Stimulated activated CD4-positive, alpha-beta T cell treated with anti-CD3 and anti-CD28 coated beads, Interleukin-4, amount 100 ng/mL, for 4 hours (primary cell): ENCODE measurements at places on chromosomes 7 and 10.

- DNase-seq: no peak
These were observed 10.9 kb upstream of the CDK1 start for GRCh38 chr10:60767424-60767823.

GRCh38 chr10:107487284-107487683 is 322.8 kb upstream of the SORCS1 start:
- DNase-seq: no peak

- DNase-seq: no peak
These were observed 12.4 kb downstream of the MTPN start for GRCh38 chr7:135964791-135965190.

GRCh38 chr10:110774069-110775019 is 97.4 kb upstream of the PDCD4 start:
- DNase-seq: no peak

- no peak for DNase-seq
These were observed 2.9 kb downstream of the COA1 start for GRCh38 chr7:43726466-43726865.

- DNase-seq: no peak
These were observed 851.8 kb downstream of the XPNPEP1 start for GRCh38 chr10:109071539-109071938.

- no peak for DNase-seq
These were observed at the start of gene CHST15 for GRCh38 chr10:124092860-124093773. Gene CHST15, minus strand, starts transcription at chr10:124093598. Its CDS starts 47,386 bp downstream, at chr10:124046212.

- DNase-seq: no peak
These were observed 109.1 kb downstream of the POLL start for GRCh38 chr10:101478956-101479355.

DNA sequence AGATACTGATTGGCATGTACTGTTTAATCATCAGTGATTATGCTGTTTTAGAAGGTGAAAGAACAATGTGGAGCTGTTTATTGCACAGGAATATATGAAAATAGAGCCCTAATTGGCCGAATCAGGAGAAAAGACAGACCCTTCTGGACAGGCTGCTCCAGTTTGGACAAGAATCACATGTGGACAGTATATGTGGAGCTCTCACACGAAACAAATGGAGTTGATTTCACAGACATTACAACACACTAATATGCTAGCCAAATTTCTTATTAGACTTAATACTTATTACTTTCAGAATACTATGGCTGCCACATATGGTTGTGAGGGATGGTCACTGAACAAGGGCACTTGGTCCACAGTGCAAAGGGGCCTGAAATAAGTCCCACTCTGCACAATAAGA is 15.5 kb downstream of the TWIST1 start:
- DNase-seq: no peak

DNA sequence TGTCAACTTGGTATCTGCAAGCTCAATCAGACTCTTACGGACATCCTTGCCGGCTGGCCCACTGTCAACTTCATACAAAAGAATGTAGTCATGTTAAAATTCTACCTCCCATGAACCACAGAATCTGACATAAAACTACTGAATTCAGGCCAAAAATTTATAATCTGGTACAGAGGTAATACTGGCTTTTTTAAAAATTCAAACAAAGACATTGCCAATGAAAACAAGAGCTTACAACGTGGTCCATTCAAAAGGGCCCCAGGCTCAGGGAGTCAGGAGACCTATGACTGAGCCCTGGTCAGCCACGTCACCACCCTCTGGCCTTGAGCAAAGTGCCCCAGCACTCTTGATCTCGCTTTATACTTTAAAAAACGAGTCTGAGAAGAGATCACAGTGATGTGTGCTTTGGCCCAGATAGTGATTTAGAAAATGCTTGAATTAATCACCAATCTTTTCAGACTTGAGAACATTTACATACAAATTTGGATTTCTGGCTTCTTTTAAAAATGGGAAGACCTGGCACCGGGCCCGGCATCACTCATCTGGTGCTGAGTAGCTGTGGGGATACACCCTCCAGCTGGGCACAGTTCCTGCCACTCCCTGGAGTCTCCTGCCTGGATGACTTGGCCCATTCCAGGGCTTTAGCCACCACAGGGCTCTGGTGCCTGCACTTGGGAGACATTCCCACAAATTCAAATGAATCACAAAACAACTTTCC is 94.1 kb downstream of the PIP4K2A start:
- no peak for DNase-seq

GRCh38 chr7:1028044-1028770 is 16.1 kb upstream of the GPR146 start:
- peak; percentile 89 for DNase-seq
